ENCODE measurements at places on chromosomes 4 and X.

DNA sequence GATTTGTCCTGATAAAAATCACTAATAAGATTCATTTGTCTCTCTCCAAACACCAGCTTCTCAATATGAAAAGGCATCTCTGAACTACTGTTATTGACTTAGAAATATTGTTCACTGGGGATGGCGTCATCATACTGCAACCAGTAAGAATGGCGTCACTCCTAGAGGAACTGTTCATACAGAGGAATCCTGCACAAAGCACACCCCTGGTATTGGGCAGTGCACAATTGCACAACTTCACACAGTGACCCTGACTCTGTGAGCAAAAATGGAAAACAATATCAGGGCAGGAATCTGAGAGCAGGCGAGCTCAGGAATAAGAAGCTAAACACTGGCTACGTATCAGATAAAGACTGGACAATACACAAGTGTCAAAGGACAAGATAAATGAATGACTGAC lies 66.7 kb upstream of the PNPLA4 start:
- no peak for DNase-seq

GRCh38 chrX:47927212-47927611 lies 76.6 kb downstream of the ZNF182 start:
- no peak for DNase-seq

- no peak for DNase-seq
Measured at GRCh38 chr4:185307136-185307950, 88.4 kb downstream of the LRP2BP start.

GRCh38 chr4:86449746-86450588 lies 90.1 kb upstream of the MAPK10 start:
- no peak for DNase-seq

DNA sequence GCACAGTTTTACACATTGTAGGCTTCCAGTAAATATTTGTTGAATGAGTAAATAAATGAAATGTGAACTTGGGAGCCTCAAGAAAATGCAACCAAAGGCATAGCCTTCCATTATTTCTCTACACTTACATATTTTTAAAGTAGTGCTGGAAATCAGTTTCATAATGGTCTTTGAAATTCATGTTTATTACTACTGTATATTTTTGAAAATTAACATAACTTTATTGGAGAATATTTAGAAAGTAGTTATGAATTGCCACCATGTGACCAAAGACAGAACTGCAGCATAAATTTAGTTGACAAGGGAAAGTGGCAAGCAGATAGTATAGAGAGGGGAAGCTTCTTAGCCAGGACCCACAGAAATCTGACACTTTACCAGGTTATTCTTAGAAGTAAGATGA lies 6.4 kb downstream of the TCEAL8 start:
- DNase-seq: no peak

DNA sequence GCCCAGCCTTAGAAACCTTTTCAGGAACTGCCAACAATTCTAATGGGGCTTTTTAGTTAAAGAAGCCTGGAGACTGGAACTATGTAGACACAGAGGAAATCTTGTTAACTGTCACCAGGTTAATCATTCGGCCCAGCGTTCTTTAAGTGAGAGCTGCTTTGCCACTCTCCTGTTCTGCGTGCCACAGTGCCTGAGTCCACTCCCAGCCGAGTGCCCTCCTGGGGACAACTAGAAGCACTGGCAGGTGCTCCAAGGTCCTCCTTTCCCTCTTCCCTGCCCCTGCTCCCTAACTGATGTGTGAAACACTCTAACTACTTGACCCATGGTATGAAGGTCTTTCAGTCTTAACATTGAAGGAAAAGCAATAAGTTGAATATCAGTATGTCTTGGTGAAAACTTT lies 151.2 kb upstream of the TLL1 start:
- DNase-seq: no peak

DNA sequence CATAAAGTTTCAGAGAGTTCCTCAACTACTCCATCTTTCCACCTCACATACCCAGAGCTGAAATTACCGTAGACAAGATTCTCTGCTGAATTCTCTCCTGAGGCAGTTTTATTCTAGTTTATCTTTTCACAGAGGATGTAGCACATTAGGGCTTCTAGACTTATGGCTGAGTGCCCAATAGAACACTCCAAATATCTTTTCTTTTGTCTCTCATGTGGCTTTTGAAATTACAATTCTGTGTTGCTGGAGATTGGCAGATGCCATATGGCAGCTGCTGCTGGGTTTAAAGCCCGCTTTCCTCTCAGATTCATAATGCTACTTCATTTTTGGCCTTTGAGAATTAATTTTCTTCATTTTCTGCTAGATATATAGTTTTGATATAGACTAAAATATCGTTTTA lies 107.6 kb upstream of the BANK1 start:
- no peak for DNase-seq

GRCh38 chrX:22360129-22360528 lies 87.4 kb downstream of the CBLL2 start:
- no peak for DNase-seq

DNA sequence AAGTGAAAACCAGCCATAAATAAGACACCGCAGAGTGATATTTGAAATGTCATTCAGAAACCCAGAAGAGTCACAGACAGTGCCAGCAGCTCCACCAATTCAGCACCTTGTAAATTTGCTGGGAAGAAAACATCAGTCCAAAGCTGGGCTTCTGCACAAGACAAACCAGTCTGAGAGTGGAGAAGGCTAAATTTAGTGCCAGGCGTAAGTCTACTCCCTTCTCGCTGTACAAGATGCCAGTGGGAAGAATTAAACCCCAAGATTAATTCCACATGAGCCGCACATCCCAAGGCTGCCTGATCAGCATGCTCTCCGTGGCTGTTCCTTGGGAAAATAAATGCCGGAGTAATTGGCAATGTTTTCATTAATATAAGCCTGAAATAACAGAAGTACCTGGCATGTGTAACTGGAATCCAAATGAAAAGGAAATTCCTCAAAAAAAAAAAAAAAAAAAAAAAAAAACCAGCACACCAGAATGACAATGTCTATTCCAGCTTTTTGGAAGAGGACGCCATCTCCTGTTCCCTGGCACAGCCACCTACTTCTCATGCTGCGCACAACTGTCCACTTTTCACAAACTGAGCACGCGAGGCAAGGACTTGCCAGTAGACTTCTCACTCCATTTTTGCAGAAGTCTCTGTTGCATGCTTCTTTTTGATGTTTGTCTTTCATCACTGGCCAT lies 95.5 kb downstream of the NSUN7 start:
- DNase-seq: no peak

DNA sequence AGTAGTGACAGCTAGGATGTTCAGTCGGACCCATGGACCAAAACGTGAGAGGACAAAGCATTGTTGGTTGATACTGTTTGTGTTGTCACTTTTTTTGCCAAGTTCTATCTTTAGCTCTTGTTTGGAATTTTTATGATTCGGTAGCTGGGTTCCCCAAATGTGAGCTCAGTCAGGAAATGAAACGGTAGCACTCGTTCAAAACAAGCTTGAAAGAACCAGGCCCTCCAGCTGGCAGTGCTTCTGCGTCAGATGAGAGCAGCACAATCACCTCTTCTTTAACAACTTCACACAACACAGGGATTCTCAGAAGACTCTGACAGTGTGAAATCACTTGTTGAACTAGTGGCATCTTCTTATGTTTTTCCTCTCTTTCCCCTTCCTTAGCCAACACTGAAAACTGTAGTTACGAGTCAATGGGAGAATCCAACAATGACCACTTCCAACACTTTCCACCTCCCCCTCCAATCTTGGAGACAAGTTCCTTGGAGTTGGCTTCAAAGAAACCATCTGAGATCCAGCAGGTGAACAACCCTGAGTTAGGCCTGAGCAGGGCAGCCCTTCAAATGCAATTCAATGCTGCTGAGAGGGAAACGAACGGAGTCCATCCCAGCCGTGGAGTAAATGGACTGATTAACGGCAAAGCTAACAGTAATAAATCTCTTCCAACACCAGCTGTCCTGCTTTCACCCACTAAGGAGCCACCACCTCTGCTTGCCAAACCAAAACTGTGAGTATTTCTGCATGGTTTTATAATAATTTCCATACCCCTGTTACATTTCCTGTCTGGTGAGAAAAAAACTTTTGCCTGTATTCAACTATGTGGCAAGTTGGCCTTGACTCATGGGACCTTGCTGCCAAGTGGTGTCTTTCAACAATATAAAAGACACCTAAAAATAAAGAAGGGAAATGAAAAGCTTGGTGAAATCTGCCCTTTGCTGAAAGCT lies 214.6 kb downstream of the PALLD start:
- no peak for DNase-seq

DNA sequence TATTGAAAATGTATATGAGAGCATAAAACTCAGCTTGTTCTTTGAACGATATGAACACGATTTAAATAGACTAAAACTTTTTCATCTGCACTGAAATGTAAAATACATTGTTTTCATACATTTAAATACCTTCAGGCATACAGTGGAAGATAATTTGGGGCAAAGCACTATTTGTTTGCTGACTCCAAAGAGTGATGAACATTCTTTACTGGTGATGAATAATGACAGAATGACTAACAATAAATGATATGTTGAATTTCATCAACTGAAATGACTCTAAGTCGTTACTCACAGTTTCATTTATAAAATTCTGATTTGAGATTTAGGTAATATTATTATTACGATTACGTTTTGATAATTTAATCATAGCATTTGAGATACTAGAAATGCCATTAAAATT lies 1160.1 kb downstream of the NLGN4X start:
- no peak for DNase-seq

- DNase-seq: no peak
Measured at GRCh38 chr4:166277853-166278252, 404.8 kb downstream of the TLL1 start.

- DNase-seq: no peak
Measured at GRCh38 chr4:1266881-1267763, 18.2 kb upstream of the CTBP1 start.

GRCh38 chr4:138832563-138832962 lies 183.0 kb upstream of the NOCT start:
- DNase-seq: no peak

- DNase-seq: no peak
Measured at GRCh38 chr4:41514169-41514568, 23.8 kb upstream of the LIMCH1 start.

DNA sequence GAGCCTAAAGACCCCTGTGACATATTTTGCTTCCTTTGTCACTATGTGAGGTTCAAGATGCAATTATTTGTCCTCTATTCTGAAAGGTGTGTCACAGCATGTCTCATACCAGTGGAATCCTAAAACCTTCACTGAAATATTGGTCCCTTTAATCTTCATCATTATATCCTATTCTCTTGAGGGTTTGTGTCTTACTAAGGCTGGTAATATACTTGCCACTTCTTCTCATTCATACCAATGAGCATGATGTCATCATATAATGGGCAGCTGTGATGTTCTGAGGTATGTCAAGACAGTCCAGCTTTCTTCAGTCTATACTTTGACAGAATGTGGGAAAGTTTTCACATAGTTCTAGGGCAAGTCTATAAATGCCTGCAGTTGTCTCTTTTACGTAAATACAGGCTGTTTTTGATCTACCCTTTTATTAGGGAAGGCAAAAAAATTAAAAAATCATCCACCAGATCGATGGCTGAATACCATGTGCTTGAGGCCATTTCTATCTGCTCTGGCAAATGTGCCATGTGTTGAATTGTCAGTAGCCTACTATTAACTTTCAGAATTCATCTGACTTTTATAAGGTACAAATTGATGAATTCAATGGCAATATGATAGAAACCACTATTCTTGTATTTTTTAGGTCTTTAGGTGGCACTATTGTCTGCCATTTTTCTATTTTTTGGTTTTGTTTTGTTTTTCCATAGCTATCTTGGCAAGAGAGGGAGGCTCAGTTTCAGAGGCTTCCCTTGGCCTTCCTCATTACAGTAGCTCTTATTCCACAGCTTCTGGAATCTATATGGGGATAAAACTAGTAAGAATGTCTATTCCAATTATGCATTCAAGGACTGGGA lies 209.0 kb downstream of the PPARGC1A start:
- DNase-seq: no peak

- no peak for DNase-seq
Measured at GRCh38 chr4:119027811-119028210, 107.8 kb upstream of the MYOZ2 start.

- no peak for DNase-seq
Measured at GRCh38 chr4:36402008-36402758, 120.8 kb downstream of the DTHD1 start.

DNA sequence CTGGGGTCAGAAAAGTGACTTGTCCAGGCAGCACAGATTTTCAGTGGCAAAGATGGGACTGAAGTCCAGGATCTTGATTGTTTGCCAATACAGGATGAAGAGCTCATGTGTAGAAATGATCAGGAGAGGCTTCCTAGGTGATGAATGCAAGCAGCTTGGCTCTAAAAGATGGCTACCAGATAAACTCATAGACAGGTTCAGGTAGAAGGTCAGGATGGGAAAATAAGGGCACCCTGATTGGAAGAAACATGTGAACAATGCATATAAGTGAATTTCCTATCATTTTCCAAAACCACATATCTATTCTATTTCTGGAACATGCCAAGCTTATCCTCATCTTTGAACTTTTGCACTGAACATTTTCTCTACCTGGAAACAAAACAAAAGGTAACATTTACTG lies 87.7 kb downstream of the FAM13A start:
- DNase-seq: no peak

GRCh38 chrX:137031517-137032340 lies 2.1 kb downstream of the GPR101 start:
- peak; percentile 4 for DNase-seq

DNA sequence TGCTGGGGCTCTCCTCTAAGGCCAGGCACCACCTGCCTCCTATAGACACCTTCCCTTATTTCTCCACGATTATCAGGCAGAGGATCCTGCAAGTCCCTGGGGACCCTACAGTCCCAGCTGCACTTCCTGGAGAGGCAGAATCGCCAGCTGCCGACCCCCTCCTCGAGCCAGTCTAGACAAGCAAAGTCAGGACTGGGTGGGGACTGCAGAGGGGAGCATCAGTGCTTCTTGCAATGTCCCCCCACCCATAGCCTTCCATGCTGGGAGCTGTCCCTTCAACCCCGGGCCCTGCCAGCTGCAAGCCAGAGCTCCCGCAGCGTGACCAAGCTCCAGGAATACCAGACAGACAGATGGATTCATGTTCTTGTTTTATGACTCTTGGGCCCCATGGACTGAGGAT lies 1.4 kb upstream of the CRMP1 start:
- DNase-seq: no peak

- no peak for DNase-seq
Measured at GRCh38 chrX:41796577-41796976, 72.6 kb downstream of the GPR82 start.

- DNase-seq: no peak
Measured at GRCh38 chrX:109389917-109390316, 92.0 kb downstream of the GUCY2F start.

GRCh38 chr4:47791965-47792364 lies 45.9 kb downstream of the CORIN start:
- DNase-seq: no peak

DNA sequence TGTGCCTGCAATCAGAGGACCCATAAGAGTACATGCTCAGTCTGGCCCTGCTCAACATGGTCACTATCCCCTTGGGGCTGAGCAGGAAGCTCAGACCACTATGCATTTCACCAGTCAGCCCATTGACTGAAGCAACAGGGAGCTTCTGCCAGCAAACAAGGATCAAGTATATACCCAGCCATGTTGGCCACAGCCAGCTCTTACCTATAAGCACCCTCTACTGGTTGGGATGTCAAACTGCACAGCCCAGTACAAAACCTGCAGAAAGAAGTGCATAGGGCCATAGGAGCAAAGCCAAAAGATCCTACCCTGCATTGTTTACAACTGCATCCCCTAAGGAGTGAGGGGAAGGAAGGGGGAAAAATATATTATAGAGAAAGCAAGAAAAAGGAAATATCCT lies 214.4 kb upstream of the CPEB2 start:
- no peak for DNase-seq

GRCh38 chr4:78149751-78150542 lies 92.8 kb downstream of the FRAS1 start:
- no peak for DNase-seq

Measured in non-pigmented ciliary epithelial cell (primary cell).